GM23248 (cell line): ENCODE measurements at places on chromosomes 4 and X. TPM values are rescaled to one million over a fixed set of nuclear protein-coding genes. Genes with fewer than 3 reads are reported as not detected.

DNA sequence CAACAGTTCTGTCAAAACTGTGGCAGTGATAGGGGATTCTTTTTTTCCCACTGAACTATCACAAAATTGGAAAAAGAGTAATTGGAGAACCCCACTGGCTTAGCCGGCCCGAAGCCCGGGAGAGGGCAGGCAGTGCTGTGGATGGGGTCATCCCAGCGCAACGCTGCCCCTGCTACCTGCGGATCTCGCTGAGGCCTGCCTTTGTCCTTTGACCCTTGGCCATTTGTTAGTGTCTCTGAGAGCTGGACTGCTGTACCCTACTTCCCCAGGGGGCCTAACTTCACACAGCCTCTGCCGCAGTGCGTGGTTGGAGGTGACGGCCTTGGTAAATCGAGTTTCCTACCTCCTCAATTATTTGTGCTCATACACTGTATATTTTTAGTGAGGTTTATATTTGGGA is 43.0 kb upstream of the MSANTD1 start:
- no peak for DNase-seq

GRCh38 chr4:81030061-81030980 is at the start of gene BMP3:
Gene BMP3 (plus strand): TSS chr4:81030708. CDS start chr4:81031285, 577 bp downstream.
- DNase-seq: peak; percentile 52

DNA sequence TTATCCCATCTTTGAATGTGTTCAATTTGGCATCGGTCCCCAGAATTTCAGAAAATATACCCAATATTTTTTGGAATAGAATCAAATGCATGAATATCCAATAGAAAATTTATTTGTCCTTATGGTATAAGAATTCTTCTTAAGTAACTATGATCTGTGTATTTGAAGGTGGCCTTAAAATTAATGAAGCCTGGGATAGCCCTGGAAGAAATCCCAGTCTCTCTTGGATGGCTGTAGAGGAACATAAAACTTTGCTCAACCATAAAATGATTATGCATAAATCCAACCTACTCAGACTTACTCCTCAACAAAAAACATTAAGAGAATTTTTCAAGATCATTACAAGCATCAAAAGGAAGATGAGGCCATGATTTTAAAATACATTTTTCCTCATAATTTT is 269.4 kb upstream of the SMIM31 start:
- DNase-seq: no peak

- DNase-seq: peak; percentile 43
Observed at GRCh38 chrX:63327788-63328187, 23.3 kb downstream of the SPIN4 start.

Gene ARSH
- not detected in 2 replicates for total RNA-seq
